ENCODE measurements at places on chromosomes 16 and 17.

- no peak for DNase-seq
Measured at GRCh38 chr17:77385750-77386501, 245.2 kb downstream of the SEC14L1 start.

DNA sequence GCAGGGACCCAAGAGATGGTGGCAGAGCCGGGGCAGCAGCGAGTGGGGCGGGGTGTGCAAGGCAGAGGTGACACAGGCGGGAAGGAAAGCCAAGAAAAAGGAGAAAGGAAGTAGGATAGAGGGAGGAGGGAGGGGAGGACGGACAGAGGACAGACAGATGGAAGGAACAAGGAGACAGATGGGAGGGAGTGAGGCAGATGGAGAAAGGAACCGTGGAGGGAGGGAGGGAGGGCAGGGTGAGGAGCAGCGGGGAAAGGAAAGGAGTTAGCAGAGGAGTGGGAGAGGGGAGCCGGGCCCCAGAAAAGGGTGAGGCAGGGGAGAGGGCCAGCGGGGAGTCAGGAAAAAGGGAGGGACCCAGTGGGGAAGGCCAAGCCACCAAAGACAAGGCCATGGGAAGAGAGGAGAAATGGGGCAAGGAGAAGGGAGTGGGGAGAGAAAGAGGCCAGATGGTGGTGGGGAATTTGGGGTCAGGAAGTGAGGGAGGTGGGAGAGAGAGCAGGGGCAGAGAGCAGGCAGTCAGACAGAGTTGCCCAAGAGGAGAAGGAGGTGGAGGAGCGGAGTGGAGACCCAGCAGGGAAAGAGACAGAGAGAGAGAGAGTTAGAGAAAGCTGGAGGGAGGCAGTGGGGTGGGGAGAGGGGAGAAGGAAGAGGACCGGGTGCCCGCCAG, 13.2 kb upstream of the ASGR1 start:
- no peak for DNase-seq

- peak; percentile 76 for DNase-seq
Measured at GRCh38 chr17:49739641-49740271, 24.2 kb downstream of the FAM117A start.

GRCh38 chr17:1009229-1010085, 12.5 kb downstream of the TIMM22 start:
- DNase-seq: no peak

- no peak for DNase-seq
Measured at GRCh38 chr16:7398536-7398935, 65.9 kb downstream of the RBFOX1 start.

- no peak for DNase-seq
Measured at GRCh38 chr17:17766077-17766743, 70.6 kb downstream of the SREBF1 start.

- DNase-seq: no peak
Measured at GRCh38 chr17:38916771-38917170, 8.6 kb upstream of the LASP1NB start.

DNA sequence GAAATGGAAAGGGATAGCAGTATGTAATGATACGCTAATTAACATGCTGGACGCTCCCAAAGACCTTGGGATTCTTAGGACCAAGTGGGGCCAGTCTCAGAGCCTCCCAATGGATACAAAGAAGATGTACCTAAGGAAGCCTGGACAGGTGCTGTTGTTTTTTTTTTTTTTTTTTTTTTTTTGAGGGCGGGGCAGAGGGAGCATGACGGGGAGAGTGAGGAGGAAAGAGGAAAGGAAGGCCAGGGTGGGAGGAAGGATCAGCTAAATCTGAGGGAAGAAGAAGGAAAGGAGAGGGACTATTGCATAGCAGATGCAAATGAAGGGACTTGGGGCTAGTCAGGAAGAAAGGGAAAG, 2.5 kb downstream of the VAMP2 start:
- DNase-seq: no peak

DNA sequence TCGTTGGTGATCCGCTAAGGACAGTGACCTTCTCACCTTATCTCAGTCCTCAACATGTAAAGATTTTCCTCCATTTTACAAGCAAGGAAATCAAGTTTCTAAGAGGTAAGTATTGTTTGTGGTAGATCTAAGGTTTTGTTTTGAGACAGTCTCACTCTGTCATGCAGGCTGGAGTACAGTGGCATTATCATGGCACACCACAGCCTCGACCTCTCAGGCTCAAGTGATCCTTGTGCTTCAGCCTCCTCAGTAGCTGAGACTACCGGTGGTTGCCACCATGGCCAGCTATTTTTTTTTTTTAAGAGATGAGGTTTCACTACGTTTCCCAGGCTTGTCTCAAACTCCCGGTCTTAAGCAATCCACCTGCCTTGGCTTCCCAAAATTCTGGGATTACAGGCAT, 34.9 kb downstream of the PRKCA start:
- DNase-seq: no peak

GRCh38 chr16:57092786-57093411, 516 bp downstream of the CPNE2 start:
- peak; percentile 40 for DNase-seq

DNA sequence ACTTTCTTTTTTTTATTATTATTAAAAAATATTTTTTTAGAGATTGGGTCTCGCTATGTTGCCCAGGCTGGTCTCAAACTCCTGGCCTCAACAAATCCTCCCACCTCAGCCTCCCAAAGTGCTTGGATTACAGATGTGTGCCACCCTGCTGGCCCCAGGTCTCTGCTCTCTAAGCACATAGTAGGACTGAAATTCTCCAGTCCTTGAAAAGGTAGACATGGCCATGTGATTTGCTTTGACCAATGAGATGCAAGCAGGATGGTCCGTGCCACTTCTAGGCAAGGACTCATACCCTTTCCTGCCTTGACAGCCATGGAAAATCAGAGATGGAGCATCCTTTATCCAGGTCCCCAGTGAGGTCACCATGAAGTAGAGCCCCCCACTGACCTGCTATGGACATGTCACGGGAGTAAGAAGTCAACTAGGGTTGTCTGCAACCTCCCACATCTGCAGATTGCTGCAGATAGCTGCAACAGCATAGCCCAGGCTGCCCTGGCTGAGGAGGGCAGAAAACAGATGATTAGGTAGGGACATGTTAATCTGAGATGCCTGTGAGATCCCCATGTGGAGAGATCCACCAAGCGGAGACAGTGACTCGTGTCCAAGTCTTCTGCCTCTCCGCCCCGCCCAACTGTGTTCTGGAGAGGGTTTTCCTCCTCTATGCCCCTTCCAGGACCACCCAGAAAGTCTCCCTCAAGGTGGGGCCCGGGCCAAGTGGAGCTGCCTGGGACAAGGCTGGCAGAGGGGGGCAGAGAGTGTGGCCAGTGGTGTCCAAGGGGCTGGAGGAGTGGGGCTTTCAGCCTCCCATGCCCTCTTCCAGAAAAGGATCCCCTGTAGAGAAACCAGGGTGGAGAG, 11.0 kb downstream of the GSG1L start:
- DNase-seq: no peak

GRCh38 chr17:19551591-19552148, 18.0 kb downstream of the SLC47A1 start:
- DNase-seq: no peak

- no peak for DNase-seq
Measured at GRCh38 chr17:29331708-29332085, 37.7 kb upstream of the NUFIP2 start.

- DNase-seq: no peak
Measured at GRCh38 chr16:81296631-81297030, 18.1 kb upstream of the GAN start.

- DNase-seq: no peak
Measured at GRCh38 chr17:62085511-62086408, 20.7 kb upstream of the MED13 start.

GRCh38 chr17:46876353-46876887, 25.0 kb downstream of the WNT9B start:
- no peak for DNase-seq

GRCh38 chr17:71900621-71901229, 220.1 kb upstream of the SOX9 start:
- no peak for DNase-seq

DNA sequence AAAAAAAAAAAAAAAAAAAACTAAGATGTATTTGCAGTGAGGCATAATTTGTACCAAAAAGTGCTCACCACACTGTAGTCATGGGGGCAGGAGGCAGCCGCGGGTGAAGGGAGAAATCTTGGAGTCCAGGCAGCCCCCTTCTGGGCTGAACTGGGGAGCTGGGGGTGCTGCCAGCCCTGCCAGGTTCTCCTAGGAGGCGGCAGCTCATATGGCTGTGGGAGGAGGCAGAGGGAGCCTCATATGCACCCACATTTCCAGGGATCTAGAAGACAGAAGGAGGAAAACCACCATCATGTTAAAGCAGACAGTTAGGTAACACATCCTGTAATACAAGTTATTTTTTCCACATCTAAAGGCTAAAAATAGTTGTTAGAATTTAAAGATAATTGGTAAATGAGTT, 16.3 kb downstream of the MAPT start:
- DNase-seq: no peak

DNA sequence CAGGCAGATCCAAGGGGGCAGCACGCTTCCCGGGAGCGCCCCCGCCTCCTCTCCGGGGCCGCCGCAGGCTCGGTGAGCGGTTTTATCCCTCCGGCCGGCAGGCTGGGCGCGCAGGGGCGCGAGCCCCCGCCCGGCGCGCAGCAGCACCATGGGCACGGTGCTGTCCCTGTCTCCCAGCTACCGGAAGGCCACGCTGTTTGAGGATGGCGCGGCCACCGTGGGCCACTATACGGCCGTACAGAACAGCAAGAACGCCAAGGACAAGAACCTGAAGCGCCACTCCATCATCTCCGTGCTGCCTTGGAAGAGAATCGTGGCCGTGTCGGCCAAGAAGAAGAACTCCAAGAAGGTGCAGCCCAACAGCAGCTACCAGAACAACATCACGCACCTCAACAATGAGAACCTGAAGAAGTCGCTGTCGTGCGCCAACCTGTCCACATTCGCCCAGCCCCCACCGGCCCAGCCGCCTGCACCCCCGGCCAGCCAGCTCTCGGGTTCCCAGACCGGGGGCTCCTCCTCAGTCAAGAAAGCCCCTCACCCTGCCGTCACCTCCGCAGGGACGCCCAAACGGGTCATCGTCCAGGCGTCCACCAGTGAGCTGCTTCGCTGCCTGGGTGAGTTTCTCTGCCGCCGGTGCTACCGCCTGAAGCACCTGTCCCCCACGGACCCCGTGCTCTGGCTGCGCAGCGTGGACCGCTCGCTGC, 832 bp downstream of the CDK5R1 start:
- no peak for DNase-seq

- DNase-seq: no peak
Measured at GRCh38 chr17:82227629-82228277, 1.1 kb upstream of the SLC16A3 start.

DNA sequence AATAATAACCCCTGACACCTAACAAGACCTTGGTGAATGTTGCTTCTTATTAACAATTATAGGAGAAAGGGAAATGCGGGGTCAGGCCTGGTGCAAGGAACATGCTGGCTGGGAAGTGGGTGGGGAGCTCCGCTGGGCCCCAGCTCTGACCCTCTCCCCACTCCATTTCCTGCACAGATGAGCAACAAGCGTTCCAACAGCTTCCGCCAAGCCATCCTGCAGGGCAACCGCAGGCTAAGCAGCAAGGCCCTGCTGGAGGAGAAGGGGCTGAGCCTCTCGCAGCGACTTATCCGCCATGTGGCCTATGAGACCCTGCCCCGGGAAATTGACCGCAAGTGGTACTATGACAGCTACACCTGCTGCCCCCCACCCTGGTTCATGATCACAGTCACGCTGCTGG, 23.0 kb downstream of the RHBDL3 start:
- no peak for DNase-seq

DNA sequence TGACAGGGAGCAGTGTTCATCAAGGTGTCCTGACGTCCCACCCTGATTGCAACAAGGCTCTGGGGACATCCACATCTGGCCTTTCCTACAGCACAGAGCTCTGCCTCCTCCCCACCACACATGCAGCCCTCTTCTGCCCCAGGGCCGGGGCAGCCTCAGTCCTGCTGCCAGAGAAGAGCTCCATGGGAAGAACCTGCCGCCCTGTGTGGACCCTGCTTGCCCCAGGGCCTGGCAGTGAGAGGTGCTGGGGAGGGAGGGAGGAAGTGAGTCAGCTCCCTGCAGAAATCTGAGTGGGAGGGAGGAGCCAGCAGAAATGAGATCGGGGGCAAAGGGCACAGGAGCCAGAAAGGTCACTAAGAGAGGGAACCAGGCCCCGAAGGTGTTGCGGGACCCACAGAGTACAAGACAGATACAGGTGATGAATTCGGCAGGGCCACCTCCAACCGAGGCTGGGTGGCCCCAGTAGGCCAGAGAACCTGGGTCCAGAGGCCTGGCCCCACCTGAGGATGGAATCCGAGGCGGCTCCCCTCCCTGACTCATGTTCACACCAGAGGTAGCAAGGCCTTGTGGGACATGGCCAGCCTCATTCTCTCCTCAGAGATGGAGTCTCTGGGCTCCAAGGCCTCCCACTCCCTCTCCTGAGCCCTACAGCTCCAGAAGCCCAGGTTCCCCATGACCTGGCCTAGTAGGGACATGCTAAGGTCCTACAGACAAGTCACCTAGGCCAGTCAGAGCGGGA, 24.8 kb downstream of the MYO18A start:
- peak; percentile 47 for DNase-seq

- DNase-seq: no peak
Measured at GRCh38 chr17:7711051-7711755, 6.2 kb downstream of the EFNB3 start.

GRCh38 chr17:3665834-3666233, 2.5 kb downstream of the TAX1BP3 start:
- no peak for DNase-seq

DNA sequence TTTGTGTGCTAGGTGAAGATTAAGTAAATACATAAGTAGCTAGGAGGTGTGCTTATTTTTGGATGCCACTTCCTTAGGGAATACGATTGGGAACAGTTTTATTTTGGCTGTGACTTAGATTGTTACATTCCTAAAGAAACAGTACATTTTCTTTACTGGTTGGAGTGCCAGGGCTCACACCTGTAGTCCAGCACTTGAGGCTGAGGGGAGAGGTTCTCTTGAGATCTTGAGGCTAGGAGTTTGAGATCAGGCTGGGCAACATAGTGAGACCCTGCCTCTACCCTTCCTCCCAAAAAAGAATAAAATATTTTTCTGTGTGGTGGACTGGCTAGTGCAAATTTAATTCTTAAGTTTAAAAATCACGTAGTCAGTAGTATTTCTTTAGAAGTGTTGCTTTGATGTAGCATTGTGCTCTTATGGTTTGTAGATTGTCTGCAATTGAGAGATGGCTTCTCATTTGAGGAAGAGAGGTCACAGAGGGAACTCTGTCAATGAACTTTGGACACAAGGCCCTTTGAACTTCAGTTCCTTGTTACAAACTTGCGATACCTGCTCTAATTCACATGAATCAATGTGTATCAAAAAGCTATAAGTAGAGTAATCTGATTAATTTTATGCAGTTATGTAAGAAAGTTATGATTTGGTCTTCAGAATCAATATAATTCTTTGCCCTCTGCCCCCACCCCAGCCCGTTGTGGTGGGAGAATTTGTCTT, 7.1 kb downstream of the HAPSTR1 start:
- no peak for DNase-seq

- no peak for DNase-seq
Measured at GRCh38 chr16:5903832-5904231, 806.2 kb upstream of the EEF2KMT start.

DNA sequence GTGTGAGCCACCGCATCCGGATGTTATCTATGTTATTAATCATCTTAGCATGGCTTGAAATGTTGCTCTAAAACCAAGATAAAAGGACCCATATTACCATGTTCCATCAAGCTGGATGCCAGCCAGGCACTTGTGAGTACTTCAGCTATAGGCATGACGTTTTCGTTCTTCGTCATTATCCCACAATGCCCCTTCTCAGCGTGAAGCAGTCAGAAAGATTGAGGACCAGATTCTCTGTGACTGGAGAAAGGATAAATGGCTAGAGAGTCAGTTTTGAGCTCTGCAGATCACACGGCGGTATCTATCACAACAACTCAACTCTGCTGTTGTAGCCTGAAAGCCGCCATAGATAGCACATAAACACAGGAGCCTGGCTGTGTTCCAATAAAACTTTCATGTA, 29.8 kb upstream of the LCMT1 start:
- DNase-seq: no peak
